ENCODE measurements at places on chromosomes 1 and 21.

GRCh38 chr1:116769561-116769977 is 15.3 kb downstream of the CD2 start:
- DNase-seq = peak; percentile 47

- no peak for DNase-seq
These were observed 4.4 kb upstream of the BARHL2 start for GRCh38 chr1:90721210-90722194.

- no peak for DNase-seq
These were observed 6.4 kb upstream of the E2F2 start for GRCh38 chr1:23537296-23537973.

DNA sequence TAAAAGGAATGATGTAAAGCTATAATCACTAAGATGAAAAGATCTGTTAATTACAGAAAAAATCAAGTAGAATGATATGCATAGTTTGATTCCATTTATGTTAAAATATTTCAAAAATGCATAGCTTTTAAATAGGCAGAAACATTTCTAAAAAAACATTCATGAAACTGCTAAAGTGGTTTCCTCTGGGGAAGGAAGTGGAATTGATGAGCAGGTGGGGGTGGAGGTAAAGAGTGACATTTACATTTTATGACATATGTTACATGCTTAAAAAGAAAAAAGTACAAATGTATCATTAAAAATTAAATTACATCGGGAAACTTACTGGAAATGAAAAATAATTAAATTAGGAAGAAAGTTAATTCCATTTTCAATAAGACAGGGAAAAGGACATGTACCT is 42.8 kb upstream of the JAK1 start:
- no peak for DNase-seq

GRCh38 chr1:38153778-38154470 is 107.3 kb upstream of the POU3F1 start:
- no peak for DNase-seq

DNA sequence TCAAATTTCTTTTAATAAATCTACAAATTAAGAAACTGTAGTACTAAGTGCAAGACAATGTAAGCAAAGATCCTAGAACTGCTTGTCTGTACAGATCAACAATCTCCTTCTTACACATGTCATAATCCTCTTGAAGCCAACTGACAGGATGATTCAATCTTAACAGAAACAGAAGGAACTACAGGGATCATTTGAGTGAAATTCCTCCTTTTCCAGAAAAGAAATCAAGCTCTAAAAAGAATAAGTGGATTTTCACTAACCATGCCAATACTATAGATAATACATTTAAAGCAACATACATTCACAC is 53.2 kb downstream of the RAB3GAP2 start:
- no peak for DNase-seq

GRCh38 chr1:39657923-39658485 is 13.9 kb downstream of the NT5C1A start:
- DNase-seq = peak; percentile 53

Measured in stimulated activated CD4-positive, alpha-beta T cell treated with anti-CD3 and anti-CD28 coated beads, Interleukin-15, amount 100 ng/mL, for 1 hour (primary cell).